Muscle of arm (tissue), 14 donors: ENCODE measurements at places on chromosomes 4 and X. TPM values are rescaled to one million over a fixed set of nuclear protein-coding genes. Genes with fewer than 3 reads are reported as not detected.

SMARCA1 gene
- 88.2 TPM for polyA plus RNA-seq

DNA sequence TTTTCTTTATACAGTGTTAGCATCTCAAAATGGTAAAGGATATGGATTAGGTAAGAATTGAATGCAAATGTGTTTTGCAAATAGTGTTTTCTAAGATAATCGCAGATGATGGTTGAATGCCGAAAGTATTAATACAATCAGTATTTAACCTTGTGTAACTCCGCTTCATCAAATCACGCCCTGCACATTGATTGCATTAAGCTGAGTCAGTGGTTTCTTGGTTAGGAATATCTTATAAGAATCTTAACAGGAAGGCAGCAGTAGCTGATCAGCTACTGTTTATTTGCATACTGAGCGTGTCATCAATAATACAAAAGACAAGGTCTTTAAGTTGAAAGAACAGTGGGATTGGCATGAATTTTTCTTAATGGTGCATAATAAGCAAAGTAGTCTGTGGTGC, 545.4 kb downstream of the RPA4 start:
- no peak for DNase-seq

- no peak for DNase-seq
Measured at GRCh38 chr4:171342646-171343045, 470.6 kb upstream of the GALNTL6 start.

- DNase-seq: no peak
Measured at GRCh38 chrX:143121477-143121876, 95.7 kb downstream of the SPANXN4 start.

APELA gene
- polyA plus RNA-seq: 0.16 TPM

GRCh38 chr4:75036046-75036830, 103.3 kb downstream of the PARM1 start:
- DNase-seq: no peak

DNA sequence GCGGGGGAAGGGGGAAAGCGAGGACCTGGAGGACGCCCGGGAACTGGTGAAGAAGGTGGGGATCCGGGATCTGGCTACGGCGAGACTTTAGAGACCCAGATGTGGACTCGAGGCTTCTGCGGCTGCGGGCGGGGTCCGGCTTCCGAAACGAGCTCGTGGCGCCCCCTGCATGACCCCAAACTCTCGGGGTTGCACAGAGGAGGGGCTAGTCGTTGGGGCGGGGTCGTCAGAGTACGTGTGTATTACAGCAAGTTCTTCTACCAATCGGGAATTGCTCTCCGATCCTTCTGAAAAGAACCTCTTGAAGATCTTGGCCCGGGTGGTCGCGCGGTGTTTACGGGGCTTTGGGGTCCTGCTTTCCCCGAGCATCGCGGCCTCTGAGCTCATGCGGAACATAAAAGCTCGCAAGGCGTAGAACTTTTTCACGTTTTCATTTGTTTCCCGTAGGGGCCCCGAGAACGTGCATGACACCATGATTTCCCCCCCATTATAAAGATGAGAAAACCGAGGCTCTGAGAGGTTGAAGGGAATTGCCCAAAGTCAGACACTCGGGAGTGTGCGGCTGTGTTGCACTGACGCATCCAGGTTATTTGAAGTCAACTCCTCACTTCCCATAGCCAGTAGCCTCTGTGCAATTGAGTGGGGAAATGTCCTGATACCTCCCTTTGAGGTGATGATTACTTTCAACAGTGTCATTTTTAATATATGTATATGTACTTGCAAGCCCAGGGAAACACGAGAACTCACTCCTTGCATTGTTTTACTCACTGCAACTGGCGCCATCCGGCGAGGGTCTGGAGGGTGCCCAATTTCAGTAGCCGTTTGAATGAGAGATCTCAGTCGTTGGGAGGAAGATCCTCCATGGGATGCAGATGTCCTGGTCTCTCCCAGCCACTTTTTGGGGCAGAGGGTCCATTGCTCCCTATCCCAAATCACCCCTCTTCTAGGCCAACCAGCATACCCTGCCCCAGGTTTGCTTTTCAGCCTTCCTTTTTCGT, at the start of gene BEND4:
Gene BEND4 (minus strand): TSS at position 149 of the 998 bp plus-strand sequence. CDS start 512 bp downstream, outside the sequence.
- DNase-seq: peak; percentile 9

DNA sequence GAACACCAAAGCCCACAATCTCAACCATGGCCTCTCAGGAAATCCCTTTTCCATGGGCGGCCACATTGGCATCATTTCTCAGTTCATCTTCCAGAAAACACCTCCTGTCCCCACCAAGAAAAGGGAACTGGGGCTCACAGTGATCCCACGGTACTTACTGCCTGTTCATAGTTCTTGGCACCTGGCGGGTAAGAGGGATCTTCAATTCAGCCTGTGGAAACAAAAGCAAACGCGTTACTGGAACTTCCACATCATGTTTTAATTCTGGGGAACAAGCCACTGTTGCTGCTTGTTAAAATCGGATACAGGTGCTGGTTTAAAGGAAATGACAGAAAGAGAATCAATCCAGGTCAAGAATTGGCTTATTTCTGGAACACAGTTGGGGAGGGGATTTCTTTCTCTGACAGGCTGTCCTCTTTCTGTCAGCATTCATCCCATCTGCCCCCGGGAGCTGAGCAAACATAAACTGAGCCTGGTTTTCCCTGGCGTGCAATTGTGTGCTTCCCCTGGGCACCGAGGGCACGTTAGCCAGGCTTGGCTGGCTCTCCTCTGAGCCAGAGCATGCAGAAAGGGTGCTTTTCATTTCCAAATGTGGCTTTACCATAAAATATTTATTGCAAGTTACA, 16.8 kb downstream of the CLNK start:
- DNase-seq: no peak

DNA sequence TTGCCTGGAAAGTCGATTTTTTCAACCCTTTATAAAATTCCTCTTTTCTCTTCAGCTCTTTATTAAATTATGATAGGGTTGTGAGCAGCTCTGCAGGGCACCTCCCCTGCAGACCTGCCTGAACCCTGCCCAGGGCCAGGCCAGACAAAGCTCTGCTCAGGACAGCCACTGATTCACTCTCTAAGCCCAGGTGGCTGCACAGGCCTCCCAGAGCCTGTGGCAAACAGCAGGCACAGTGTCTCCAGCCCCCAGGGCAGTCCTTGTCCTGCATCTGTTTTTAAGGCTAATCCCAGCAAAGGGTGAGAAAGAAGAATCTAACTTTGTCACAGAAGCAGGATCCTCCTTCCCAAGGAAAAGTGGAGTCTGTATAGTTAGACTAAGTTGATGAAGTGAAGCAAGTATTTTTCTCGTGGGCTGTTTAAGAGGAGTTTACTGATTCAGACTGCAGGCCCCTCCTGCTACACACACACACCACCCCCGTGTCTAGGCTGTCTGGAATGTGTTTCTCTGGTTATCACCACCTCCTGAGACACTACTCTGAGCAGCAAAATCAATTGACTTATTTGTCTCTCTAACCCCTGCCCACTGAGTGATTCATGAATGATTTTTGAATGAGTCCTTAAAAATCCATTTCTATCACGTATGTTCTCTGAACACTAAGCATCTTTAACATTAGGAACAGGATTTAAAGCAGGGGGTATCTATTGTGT, 101.7 kb downstream of the CHIC2 start:
- DNase-seq: no peak

TCEAL4 gene
- polyA plus RNA-seq: 95.3 TPM

- DNase-seq: no peak
Measured at GRCh38 chr4:47809654-47810203, 28.1 kb downstream of the CORIN start.

DNA sequence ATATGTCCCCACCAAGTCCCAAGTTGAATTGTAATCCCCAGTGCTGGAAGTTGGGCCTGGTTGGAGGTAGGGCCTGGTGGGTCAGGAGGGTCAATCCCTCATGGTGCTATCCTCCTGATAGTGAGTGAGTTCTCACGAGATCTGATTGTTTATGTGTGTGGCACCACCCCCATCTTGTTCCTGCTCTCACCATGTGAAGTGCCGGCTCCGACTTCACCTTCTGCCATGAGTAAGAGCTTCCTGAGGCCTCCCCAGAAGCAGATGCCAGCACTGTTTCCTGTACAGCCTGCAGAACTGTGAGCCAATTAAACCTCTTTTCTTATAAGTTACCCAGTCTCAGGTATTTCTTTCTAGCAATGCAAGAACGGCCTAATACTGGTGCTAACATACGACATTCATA, 22.7 kb upstream of the TMEM33 start:
- no peak for DNase-seq

- no peak for DNase-seq
Measured at GRCh38 chr4:141919649-141920048, 283.3 kb downstream of the IL15 start.

- no peak for DNase-seq
Measured at GRCh38 chr4:3238721-3239120, 10.2 kb upstream of the MSANTD1 start.

DNA sequence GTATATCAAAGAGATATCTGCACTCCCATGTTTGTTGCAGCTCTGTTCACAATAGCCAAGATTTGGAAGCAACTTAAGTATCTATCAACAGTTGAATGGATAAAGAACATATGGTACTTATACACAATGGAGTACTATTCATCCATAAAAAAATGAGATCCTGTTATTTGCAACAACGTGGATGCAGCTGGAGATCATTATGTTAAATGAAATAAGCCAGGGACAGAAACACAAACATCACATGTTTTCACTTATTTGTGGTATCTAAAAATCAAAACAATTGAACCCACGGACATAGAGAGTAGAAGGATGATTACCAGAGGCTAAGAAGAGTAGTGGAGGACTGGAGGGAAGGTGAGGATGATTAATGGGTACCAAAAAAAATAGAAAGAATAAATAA, 14.2 kb downstream of the IQCM start:
- no peak for DNase-seq

GRCh38 chr4:676871-677235, 2.5 kb downstream of the MYL5 start:
- no peak for DNase-seq

GRCh38 chrX:149837639-149838038, 43.3 kb upstream of the MAGEA8 start:
- no peak for DNase-seq

GRCh38 chrX:48945517-48946348, 11.7 kb downstream of the OTUD5 start:
- DNase-seq: peak; percentile 25

- DNase-seq: no peak
Measured at GRCh38 chrX:8805046-8805445, 3.9 kb upstream of the FAM9A start.

DNA sequence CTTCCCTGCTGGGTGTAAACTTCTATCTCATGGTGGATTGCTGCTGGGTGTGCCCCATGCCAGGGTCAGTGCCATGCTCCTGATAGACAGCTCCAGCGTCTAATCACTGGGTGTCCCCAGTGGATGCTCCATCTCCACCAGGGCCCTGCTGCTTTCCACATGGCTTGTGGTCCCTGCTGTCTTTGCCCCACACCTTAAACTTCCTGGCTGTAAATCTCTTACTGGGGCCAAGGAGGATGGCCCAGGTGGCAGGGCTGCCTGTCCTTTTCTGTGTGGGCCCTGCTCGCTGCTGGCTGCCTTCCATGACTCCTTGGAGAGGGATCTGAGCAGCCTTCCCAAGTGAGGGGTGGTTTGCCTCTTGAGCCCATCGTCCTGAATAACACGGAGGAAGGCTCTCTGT, 51.8 kb downstream of the RGS12 start:
- DNase-seq: no peak

- DNase-seq: no peak
Measured at GRCh38 chr4:138034871-138035270, 207.3 kb downstream of the SLC7A11 start.

DNA sequence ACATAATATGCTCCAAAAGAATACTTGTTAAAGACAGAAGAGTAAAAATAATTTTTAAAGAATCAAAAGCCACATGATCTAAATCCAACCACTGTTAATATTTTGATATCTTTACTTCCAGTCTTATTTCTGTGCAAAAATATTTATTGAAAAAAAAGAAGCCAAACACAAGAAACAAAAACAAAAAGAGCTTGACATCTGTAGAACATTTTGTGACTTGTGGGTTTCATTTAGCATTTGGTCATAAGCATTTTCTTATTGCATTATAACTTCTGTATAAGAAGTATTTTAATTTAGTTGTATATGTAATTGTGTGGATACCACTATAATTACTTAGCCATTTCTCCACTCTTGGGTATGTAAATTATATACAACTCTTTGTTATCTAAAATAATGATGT, 63.1 kb downstream of the DIPK2B start:
- DNase-seq: no peak

CRMP1 gene
- polyA plus RNA-seq: 17.4 TPM

USP11 gene
- polyA plus RNA-seq: 91.3 TPM

CCKAR gene
- not detected for polyA plus RNA-seq

GRCh38 chr4:15652191-15652590, 3.0 kb downstream of the FBXL5 start:
- no peak for DNase-seq

CXCL1 gene
- 0.20 TPM for polyA plus RNA-seq

GRCh38 chrX:133985164-133985966, at the start of gene GPC3:
Gene GPC3 (minus strand): TSS chrX:133985594.
- no peak for DNase-seq

TBX22 gene
- polyA plus RNA-seq: not detected

DNA sequence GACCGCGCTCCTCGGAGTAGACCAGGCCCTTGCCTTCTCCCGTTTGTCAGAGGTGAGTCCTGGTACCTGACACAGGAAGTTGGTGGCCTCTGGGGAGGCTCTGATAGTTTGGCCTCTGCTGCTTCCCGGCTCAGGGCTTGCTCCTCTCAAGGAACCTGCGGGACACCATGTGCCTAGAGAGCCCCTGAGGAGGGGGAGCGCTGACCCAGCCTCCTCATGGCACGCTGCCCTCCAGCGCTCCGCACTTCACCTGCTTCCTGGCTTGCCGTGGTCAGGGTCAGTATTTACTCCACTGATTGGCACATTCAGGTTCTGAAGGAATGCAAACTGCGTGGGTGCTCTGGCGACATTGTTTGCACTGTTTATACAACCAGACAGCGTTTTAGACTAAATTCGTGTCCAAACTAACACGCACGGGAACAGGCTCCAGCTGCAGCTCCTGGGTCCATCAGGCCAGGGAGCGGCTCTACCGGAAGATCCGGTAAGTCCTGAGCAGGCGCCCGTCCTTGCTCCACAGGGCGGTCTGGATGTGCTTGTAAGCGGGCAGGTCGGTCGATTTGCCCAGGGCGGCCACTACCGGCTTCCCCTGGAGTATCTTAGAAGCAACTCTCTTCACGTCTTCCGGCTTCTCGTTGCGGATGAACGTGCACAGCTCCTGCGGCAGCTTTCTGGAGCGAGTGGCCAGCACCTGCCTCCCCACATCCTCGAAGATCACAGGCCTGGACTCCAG, 121.6 kb upstream of the GRID2 start:
- DNase-seq: no peak

DNA sequence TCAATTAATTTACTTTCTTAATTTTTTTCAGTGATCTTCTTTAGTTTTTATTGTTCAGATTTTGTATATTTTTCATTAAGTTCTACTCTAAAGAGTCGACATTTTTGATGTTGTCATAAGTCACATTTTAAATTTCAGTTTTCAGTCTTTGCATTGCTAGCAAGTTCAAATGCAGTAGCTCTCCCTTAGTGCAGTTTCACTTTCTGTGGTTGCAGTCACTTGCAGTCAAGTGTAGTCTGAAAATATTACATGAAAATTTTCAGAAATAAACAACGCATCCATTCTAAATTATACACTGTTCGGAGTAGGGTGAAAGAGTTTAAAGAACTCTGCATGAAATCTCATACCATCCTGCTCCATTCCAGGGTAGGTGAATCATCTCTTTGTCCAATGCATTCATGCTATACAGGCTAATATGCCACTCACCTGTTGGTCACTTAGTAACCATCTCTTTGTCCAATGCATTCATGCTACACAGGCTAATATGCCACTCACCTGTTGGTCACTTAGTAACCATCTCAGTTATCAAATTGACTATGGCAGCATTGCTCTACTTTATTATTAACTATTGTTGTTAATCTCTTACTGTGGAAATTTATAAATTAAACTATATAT, 356.9 kb downstream of the STPG2 start:
- DNase-seq: no peak
